ENCODE measurements at places on chromosomes 1 and 21.
A peak's percentile ranks its signal among the peaks of the same experiment; 100 is the strongest.

DNA sequence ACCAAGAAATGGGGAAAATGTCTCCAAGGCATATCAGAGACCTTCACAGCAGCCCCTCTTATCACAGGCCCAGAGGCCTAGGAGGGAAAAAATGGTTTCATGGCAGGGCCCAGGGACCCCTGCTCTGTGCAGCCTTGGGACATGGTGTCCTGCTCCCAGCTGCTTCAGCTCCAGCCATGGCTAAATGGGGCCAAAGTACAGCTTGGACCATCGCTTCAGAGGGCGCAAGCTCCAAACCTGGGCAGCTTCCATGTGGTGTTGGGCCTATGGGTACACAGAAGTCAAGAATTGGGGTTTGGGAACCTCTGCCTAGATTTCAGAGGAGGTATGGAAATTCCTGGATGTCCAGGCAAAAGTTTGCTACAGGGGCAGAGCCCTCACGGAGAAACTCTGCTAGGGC lies 282.4 kb upstream of the BEND5 start:
- no peak for DNase-seq

GRCh38 chr1:236220473-236220872 lies 61.3 kb downstream of the ERO1B start:
- DNase-seq = no peak

DNA sequence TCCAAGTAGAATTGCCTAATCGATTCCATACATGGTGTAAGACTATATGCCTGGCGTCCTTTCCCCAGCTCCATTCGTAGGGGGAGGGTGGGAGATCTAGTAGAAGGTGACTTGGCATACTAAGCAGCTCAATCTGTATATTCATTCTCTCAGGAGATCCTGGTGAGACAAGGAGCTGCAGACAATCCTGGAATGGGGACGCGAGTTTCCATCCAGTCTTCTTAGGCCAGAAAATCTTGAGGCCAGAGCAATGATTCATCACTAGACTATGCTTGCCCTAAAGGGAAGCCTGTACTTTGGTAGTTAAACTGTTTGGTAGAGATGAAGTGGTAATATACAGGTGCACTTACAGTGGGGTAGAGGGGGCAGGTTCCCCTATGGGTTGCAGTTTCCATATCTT lies 468.7 kb downstream of the ADGRL2 start:
- no peak for DNase-seq

DNA sequence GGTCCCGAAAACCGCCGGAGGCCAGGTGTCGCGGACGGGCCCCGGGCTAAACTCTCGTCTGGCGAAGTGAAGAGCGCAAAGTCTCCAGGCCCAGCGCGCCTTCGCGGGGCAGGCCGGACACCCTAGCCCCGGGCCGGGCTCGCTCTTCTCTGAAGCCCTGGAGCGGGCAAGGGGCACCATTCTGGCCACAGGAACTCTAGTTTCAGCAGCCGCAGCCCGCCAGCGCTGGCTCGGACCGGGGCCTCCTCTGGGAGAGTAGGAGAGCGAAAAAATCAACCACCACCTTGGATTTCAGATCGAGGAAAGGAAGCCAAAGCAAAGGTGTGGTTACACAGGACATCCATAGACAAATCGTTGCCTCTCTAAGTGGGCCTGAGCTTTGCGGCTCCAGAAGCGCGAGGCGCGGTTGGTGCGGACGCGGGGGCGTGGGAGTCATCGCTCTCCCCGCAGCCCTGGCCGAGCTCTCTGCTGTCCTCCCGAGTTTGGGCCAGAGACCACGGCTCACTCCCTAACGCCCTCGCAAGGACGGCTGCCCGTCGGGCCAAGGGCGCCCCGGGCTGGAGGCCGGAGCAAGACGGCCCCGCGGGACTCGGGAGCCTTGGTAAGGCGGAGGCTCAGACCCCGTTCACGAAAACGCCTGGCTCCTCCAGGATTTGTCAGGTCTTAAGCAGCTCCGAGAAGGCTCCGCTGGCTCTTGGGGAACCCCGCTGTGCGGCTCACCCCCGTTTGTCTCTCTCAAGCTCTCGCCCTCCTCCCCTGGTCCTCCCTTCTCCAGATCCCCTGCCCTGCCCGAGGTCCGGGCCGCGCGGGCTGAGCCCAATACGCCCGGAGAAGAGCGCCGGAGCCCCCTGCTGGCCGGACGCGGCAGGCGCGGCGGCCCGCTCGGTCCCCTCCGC lies 132.9 kb upstream of the DPYD start:
- DNase-seq = no peak

DNA sequence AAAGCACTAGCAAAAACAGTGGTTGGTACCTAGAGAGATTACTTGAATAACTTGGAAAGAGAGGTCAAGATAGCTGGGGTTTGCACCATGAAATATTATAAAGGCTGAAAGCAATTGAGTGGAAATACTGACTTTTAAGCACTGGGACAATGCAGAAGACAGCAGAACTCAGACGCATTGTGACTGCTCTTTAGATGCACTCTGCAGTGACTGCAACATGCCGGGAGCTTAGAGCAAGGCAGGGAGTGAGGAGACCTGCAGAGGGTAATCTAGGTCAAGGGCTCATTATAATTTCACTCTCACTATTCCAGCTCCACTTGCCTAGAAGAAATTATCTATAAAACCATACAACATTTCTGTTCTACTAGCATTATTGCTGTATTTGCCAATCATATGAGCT lies 36.6 kb downstream of the OLFM3 start:
- no peak for DNase-seq

GRCh38 chr1:224433041-224433691 lies 1.4 kb downstream of the WDR26 start:
- DNase-seq = no peak

DNA sequence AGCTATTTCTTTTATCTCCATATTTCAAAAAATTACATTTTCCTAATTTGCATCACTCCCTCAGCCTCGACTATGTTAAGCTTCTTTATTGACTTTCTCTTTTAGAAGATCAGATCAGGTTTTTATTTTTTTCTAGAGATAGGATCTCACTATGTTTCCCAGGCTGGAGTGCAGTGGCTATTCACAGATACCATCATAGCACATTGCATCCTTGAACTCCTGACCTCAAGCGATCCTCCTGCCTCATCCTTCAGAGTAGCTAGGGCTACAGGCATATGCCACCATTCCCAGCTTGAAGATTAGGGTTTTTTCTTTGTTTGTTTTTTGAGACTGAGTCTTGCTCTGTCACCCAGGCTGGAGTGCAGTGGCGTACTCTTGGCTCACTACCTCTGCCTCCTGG lies 20.1 kb downstream of the UCK2 start:
- no peak for DNase-seq

DNA sequence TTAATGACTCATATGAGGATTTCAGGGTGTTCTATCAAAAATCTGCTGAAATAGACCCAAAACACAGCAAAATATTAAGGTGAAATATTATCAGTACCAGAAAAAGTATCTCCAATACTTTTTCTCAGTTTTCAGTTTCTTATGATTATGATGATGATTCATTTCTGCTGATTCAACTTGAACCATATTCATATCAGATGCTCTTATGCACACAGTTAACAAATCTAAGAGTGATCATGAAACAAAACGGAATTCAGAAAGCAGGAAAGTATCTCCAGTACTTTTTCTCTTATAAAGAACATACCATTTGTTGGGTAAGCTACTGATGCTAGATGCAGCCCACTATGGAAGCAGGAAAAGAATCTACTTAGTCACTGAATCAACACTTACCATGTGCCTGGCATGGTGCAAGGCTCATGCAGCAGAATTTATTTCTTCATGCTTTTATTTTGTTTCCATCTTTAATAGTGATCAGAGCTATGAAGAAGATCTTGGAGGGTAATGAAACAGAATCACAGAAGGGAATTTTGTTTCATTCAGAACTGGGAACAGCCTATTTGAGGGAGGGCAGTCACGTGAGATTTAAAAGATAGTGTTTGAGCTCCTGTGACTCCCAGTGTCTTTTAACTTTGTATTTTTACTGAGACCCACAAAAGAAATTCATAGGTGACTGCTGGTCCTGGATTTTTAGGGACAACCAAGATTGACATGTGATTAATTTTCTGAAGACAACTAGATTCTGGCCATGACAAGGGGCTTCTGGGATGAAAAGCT lies 480.6 kb downstream of the SETD4 start:
- no peak for DNase-seq

GRCh38 chr1:201085902-201086735 lies 26.1 kb downstream of the CACNA1S start:
- no peak for DNase-seq

DNA sequence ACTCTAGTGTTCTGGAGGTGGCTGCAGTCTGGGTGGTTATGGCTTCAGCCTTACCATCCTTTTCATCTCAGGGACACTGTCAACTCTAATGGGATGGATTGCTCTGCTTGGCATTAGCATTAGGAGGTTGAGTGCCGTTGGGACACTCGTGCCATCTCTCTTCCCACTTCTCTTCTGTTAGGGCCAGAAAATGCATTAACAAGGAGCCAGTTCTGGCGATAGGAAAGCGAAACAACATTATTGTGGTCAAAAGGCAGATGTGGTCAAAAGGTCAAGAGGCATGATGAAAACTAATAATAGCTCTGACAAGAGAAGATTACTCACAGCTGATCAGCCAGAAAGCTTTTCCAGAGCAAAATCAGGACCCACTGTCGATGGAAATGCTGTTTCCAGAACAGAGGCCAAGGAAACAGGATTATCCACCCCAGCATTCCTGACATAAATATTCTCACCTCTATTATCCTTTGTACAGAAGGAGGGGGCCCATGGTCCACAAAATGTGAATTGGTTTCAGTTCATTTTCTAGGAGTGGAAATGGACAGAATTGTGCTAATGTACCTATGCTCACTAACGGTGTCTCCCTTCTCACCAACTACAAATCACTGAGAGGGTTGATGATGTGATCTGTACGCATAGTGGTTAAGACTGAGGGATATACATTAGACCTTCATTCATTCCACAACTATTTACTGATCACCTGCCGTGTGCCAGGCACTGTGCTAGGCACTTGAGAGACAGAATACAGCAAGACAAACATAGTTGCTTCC lies 72.0 kb downstream of the ST6GALNAC5 start:
- no peak for DNase-seq

GRCh38 chr21:29155118-29155932 lies 24.9 kb downstream of the MAP3K7CL start:
- no peak for DNase-seq

- DNase-seq = no peak
Observed at GRCh38 chr1:159342761-159343425, 40.8 kb downstream of the FCER1A start.

- peak; percentile 45 for DNase-seq
Observed at GRCh38 chr1:59976194-59977074, 49.9 kb upstream of the CYP2J2 start.

DNA sequence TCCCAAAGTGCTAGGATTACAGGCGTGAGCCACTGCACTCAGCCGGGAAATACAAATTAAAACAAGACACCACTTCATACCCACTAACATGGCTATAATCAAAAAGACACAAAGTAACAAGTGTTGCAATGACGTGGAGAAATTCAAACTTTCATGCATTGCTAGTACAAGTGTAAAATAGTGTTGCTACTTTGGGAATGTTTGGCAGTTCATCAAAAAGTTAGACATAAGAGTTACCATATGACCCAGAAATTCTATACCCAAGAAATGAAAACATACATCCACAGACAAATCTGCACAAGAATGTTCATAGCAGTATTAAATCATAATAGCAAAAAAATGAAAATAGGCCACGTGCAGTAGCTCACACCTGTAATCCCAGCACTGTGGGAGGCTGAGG lies 16.4 kb downstream of the FOXJ3 start:
- DNase-seq = no peak
